Stimulated activated CD4-positive, alpha-beta T cell treated with anti-CD3 and anti-CD28 coated beads, Interleukin-12 subunit alpha, Interleukin-12 subunit beta, amount 100 ng/mL, for 48 hours (primary cell): ENCODE measurements at places on chromosomes 12 and 14.

DNA sequence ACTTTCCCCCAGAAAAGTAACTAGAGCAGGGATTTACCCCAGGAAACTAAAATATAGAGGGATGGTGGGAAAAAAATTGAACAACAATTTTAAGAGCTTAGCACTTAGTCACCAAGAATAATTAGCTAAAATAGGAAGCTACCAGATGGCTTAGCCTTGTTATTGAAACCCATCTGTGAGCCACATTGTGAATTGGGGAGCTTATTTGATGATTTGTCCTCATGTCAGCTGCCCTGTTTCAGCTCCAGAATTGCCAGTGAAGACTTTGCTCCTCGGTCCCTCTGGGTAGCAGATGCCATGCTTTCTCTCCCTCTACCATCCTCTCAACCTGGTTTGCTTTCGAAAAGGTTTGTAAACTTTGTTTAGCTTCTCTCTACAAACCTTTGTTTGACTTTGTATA is 67.7 kb upstream of the PTHLH start:
- no peak for DNase-seq

DNA sequence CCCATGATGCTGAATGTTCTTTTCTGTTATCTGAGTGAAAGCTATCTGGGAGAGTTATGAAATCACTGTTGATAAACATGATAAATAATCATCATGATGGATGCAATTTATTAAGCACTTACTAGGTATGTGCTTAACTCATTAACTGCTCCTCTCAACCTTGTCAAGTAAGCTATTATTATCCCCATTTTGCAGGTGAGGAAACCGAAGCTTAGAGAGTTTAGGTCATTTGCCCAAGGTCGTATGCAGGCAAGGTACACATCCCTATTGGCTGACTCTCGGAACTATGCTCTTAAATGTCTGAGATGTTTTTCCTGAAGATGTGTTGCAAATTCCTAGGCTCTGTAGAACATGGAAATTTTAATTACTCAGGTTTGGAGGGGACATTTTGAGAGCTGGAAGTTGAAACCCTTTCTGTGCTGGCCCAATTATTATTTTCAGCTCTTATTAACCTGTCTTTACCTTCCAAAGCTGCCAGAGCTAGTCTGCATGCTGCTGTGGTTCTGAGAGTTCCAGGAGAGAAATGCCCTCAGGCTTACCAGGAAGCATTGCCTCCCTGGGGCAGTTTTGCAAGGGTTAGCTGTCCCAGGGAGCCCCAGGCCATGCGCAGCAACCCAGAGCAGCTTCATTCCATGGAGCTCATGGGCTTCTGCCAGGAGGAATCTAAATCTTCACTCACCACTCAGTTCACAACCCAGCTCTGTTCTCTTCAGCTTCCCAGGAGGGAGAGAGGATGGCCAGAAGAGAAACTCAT is 55.6 kb upstream of the OAS1 start:
- DNase-seq = no peak

GRCh38 chr12:19151298-19151697 is 21.8 kb downstream of the PLEKHA5 start:
- no peak for DNase-seq

- DNase-seq = no peak
Measured at GRCh38 chr14:77573964-77574363, 42.5 kb downstream of the SPTLC2 start.

DNA sequence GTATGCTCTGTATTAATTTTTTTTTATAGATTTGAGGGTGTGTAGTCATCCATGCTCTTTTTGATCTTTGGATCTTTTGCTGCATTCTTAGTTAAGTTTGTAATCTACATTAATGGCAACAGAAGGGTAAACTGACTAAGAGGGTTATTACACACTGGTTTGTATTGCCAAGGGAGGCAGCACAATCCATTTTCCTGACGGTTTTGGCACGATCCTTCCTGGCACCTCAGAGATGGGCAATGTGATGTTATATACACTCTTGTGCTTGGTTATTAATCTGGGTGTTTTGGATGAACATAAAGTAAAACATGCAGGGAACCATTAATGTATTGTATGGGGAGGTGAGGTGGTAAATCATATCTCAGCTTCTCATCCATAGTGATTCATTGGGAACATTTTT is 98.8 kb upstream of the SLC38A2 start:
- DNase-seq = no peak

- DNase-seq = no peak
Measured at GRCh38 chr14:55850825-55851241, 267.4 kb upstream of the PELI2 start.

- DNase-seq = peak; percentile 54
Measured at GRCh38 chr14:51849097-51849496, 11.3 kb upstream of the GNG2 start.

DNA sequence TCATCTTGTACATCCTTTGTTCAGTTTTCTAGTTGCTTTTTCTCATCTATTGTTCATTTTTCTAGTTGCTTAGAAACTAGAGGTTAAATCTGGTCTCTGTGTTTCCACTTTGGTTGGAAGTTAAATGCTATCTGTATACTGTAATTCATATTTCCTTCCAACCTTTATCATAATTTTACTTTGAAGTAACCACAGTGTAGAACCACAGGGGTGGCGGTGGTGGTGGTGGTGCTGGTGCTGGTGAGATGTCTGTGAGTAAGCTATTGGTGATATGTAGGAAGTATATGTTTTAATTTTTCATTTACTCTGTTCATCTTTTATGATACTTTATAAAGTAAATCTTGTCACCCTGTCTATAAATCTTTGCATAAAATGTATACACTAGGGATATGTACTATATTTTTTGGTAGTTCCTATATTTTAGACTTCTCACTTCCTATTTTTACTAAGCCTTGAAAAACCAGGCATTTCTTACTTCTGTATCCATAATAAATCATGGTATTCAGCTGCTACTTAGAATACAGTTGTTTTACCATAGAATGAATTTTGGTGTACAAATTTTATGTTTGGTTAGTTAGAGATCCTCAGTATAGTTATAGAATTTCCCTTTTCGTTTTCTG is 31.9 kb downstream of the CCDC91 start:
- DNase-seq = peak; percentile 70

DNA sequence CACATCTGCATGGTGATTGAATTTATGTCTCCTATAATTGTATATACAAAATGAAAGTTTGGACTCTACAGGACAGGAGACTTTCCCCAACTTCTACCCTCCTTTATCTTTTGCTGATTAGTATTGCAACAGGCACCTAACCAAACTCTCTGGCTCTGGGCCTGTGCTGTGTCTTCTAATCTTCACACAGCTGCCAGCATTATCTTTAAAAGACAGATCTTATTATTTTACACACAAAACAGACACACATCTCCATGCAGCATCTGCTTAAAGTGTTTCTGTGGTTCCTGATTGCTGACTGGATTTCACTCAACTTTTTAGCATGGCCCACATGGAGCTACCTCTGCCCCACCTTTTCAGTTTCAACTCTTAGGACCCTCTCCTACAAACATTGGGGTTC is 154.9 kb upstream of the PELI2 start:
- DNase-seq = no peak

GRCh38 chr12:47843226-47843980 is 23.7 kb upstream of the HDAC7 start:
- DNase-seq = no peak

DNA sequence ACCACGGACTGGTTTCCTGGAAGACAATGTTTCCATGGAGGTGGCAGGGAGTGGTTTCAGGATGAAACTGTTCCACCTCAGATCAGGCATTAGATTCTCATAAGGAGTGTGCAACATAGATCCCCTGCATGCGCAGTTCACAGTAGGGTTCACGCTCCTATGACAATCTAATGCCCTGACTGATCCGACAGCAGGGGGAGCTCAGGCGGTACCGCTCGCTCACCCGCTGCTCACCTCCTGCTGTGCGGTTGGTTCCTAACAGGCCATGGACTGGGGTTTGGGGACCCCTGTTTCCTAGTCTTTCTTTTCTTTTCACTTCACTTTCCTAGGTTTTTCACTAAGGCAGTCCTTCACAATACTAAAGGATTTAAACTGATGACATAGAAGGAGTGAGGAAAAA is 39.6 kb downstream of the GUCY2C start:
- DNase-seq = no peak

DNA sequence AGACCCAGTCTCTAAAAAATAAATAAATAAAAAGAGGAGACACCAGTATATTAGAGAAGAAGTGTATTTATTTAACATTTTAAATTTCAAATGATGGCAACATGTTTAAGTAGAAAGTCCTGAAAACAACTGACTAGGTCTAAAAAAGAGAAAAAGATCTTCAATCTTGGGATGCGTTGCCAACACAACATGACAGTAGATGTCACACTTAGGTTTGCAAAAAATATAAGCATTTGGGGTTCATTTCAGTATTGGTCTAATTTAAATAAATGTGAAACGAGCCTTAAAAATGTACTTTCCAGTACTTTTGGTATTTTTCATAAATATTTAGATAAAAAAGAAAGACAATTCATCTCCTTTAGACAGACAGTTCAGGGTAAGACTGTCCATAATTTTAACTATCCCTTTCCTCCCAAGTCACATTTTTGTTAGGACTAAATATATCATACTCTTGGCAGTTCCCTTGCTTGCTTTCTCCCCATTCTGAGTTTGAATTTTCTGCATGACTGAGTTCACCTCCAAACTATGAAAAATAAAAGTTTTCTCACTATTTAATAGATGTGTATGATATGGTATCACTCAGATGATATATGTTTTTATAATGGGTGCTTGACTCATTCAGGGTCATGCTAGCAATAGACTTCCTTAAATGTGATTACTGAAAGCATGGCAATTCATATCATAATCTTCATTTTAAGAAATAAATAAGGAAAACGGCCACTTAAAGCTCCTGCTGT is 4.3 kb downstream of the C14orf93 start:
- no peak for DNase-seq
